GM18507 (cell line): ENCODE measurements at places on chromosomes 6 and 20.

DNA sequence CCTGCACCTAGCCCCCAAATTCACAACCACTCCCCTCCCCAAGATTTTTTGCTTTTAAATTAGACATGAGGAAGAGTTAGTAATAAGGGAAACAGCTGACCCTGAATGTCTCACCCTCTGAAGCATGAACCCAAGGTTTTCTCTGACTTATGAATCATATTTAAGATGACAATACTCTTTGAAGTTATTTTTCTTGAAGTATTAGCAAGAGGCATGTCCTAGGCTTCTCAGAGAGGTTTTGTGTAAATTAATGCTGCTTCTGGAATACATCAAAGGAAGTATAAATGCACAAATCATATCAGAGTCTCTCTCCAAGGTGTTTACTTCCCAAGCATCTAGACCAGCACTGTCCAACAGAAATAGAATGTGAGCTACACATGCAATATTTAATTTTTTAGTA lies 408.1 kb upstream of the MARCKS start:
- DNase-seq, result no peak

DNA sequence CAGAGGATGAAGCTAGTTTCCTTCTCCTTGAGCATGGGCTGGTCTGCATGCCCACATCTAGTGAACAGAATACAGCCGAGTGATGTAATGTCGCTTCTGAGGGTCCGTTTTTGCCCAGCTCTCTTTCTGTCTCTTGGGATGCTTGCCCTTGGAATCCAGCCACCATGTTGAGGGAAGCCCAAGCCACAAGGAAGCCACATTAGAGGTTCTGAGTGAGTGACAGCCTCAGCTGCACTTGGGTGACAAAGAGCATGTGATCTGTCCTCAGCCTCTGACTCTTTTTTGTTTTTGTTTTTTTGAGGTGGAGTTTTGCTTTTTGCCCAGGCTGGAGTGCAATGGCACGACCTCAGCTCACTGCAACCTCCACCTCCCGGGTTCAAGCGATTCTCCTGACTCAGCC lies 100.6 kb upstream of the SALL4 start:
- no peak for DNase-seq

DNA sequence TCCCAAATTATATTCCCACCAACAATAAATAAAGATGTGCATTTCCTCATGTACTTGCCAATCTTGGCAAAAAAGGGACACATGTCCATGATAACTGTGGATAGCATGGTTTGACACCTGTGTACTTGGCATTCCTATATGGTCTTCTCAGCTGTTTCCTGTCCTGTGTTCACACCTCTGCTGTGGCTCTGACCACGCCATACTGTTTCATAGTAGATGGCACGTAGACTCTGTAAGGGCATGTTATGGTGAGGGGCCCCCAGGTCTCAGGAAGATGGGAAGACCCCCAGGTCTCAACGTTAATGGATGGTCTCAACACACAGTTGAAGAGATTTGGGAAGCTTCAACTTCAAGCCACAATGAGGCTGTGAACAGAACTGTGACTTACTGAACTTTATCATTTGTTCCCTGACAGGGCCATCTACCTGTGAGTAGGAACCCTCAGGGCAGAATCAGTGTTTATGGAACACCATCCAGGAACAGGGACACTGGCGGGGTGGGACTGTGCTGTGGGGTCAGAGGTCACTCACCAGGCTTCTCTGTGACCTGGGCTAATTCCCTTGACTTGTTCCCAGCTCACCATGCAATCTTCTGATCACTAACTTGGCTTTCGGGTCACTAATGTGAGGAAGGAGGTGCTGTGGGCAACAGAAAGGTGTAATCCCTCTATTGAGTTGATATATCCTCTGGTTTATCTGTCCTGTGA lies 11.8 kb downstream of the ZBTB24 start:
- no peak for DNase-seq

- no peak for DNase-seq
These were observed 165.4 kb downstream of the SLC35B3 start for GRCh38 chr6:8269872-8270454.

- no peak for DNase-seq
These were observed 100.8 kb downstream of the FAM217A start for GRCh38 chr6:3977875-3978711.
